NCI-H1417 treated with DMSO at 0.1 percent for 48 hours (cell line): ENCODE measurements at places on chromosomes 11 and 22.

- DNase-seq = no peak
Observed at GRCh38 chr22:29617922-29618629, 14.6 kb downstream of the NF2 start.

DNA sequence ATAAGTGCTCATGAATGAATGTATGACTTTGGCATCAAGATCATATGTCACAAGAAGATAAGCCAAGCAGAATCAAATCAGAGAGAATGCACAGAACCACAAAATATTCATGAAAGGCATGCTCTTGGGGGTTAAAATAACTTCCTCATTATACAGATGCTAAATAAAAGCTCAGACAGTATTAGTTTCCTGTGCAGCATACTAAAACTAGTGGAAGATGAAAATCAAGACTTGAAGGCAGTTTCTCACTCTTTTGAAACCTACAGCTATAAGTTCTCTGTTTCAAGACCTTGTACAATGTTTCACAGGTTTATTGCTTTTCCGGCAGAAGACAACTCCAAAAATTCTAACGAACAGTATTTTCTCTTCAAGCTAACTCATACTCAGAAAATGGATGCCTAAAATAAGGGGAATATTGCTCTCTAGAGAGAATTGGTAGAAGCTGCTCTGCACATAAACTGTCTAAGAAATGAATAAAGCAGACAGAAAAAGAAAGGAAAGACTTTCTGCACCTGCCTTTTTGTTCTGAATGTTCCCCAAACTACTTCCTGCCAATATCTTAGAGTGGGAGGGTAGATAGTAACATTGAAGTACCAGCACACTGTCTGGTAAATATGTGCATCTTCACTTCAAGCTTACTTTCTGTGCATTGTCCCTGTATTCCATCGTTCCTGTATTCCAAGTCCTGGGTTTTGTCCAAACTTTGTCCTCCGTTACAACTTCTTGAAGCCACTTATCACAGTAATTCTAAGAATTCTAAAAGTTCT is 639.4 kb upstream of the FAT3 start:
- no peak for DNase-seq

DNA sequence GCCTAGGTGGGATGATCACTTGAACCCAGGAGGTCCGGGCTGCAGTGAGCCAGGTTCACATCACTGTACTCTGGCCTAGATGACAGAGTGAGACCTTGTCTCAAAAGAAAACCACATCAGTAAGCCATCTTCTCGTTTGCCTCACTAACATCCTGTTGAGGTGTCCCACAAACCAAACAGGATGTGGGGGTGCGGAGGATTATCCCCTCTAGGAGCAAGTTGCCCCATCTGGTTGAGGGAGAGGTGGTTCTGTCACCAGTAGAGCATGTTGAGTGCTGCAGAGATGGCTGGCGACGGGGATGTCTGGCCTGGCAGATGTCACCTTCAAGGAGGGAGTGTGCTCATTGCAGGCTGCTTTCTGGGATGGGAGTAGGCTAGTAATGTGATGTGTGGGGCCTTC is 72.4 kb downstream of the ZNRF3 start:
- no peak for DNase-seq

- no peak for DNase-seq
Observed at GRCh38 chr11:84549217-84549616, 1077.9 kb downstream of the DLG2 start.

DNA sequence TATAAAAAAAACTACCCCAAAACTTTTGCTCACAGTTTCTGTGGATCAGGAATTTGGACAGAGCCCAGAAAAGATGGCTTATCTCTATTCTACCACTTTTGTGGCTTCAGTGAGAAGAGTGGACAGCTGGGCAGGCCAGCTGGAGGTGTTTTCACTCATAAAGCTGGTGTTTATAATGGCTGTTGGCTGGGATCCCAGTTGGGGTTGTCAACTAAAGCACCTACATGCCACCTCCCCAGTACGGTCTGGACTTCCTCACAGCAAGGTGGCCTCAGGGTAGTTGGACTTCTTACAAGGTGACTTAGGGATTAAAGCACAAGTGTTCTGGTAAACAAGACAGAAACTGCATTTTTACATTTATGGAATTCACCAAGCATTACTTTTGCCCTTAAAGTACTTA is 171.0 kb downstream of the NELL1 start:
- no peak for DNase-seq

DNA sequence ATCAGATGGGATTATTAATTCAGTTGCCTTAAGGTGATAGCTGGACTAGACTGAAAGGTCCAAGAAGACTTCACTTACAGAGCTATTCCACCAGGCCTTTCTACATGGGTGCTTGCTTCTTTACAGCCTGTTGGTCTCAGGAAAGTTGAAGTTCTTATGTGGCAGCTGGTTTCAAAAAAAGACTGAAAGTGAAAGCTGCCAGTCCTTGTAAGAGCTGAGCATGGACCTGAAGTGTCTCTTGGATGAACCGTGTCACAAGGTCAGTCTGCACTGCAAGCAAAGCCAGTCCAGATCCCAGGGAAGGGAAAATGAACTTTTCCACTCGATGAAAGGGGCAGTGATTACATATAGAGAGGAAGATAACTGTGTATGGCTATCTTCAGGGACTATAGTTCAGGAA is 201.5 kb upstream of the LUZP2 start:
- no peak for DNase-seq

DNA sequence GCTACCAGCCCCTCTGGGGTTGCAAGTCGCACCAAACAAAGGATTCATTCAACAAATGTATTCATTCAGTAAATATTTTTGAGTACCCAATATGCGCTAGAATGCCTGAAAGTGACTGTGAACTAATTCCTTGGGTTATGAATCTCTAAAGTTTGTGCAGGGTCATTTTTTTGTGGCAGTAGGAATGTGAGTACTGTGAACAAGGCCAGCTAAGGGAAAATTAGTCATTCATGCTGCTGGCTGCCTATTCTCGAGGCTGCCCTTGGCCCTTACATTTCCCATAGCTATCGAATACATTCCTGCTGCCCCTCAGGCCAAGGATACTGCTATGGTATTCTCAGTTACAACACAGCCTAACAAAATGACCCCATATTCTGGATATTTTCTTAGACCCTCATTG is 141.6 kb downstream of the TRPC6 start:
- no peak for DNase-seq

GRCh38 chr11:81941998-81942397 is 791.7 kb downstream of the FAM181B start:
- DNase-seq = no peak

DNA sequence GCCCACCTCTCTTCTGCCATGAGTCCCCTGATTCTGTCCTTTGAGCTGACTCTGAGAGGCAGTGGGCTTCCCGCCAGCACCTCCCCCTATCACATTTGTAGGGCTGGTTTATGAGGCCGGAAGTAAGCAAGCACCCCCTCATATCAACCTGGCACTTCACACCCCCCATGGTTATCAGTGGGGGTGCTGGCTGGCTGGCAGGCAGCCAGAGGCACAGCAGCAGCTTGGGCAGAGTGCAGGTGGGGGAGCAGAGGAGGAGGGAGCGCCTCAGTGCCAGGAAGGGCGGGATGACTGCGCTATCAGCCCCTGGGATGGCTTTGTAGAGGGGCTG is 22.9 kb upstream of the CHRM4 start:
- DNase-seq = no peak

DNA sequence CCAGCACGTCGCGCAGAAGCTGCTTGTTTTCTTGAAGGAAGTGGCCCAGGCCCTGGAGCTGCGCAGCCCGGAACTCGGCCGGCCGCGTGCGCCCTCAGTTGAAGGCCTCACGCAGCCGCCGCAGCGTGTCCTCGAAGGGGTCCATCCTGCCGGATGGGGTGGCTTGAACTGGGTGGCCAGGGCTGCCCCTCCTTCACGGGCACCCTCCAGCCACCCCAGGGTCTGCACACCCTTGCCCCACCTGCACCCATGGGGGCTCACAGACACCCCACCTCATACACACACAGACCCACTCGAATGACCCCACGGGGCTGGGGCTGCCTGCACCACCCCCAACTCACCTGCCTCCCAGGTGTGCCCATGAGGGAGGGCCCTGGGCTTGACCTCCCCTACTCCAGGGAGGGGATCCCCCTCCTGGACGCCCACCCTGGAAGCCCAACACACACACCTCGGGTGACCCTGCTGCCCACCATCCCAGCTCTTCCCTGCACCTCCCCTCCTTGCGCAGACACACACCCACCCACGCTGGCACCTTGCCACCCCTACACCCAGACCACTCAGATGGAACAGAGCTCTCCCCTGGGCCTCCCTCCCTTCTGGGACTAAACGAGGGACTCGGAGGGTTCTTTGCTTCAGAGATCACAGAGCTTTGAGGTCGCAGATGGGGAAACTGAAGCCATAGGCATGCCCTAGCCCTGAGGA is 6.8 kb downstream of the ALDH3B2 start:
- DNase-seq = no peak

- no peak for DNase-seq
Observed at GRCh38 chr11:70488171-70488703, 89.9 kb downstream of the CTTN start.

GRCh38 chr11:898143-898511 is 12.5 kb downstream of the CHID1 start:
- DNase-seq = no peak

DNA sequence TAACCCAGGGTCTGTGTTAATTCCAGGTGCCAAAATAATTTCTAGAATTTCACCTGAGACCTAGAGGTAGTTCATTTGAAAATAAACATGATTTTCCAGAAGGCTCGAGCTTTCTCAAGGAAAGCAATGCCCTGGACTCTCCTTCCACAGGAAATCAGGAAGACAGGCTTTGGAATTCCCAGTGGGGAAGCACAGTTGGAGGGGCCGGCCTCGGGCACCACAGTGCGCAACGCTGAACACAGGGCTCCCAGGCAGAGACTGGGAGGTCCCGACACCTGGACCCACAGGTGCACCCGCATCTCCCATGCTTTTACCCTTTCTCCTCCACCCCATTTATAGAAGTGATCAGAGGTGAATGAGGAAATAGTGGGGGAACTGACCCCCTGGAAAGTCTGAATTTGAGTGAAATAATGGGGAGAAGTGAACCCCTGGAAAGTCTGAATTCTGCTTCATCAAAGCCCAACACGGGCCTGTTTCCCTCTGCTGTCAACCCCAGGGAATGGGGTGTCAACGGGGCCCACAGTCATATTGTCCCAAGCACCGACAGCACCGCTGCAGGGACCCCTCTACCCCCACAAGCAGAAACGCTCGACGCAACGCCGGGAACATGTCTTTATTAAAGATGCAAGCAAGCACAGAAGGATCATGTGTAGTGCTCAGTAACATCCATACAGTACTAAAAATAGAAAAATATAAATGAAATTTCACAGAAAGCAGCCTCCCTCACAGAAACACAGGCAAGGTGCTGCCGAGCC is 12.0 kb upstream of the EFCAB6 start:
- DNase-seq = no peak

- no peak for DNase-seq
Observed at GRCh38 chr11:119087747-119088241, 3.1 kb downstream of the HMBS start.

DNA sequence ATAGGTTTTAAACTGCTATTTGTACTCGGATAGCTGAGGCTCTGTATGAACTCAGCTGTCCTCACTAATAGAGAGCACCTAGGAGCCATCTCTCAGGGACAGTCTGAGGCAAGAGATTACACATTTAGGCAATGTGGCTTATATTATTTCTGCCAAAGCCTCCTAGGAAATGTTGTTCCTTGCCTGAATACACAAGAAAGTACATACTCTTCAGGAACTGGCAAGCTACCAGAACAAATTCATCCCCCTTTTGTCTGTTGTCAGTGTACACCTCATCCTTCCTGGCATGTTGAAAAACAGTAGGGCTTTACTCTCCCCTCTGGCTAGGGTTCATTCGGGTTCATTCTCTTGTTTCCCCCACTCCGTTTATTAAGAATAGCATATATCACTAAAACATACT is 615.9 kb upstream of the FAT3 start:
- DNase-seq = no peak

DNA sequence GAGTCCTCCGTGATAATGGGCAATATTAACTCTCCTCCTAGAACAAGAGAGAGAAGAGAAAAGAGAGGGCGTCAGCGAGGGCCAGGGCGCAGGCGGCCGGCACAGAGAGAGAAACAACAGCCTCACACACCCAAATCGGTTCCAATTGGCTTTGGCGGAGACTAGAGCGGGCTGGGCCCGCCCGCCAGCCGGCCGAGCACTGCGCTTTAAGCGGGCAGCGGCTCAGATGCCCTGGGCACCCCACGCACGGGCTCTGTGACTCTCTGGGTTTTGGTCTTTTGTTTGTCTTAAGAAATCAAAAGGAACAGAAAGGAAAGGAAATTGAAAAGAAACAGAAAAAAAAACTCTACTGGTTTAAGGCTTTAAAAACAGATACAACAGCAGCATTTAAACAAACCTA is 17.0 kb downstream of the SLC22A12 start:
- DNase-seq = no peak

GRCh38 chr11:57982776-57983175 is 40.9 kb upstream of the OR9Q1 start:
- DNase-seq = no peak

GRCh38 chr22:44645083-44645482 is 56.9 kb upstream of the PRR5 start:
- DNase-seq = no peak

DNA sequence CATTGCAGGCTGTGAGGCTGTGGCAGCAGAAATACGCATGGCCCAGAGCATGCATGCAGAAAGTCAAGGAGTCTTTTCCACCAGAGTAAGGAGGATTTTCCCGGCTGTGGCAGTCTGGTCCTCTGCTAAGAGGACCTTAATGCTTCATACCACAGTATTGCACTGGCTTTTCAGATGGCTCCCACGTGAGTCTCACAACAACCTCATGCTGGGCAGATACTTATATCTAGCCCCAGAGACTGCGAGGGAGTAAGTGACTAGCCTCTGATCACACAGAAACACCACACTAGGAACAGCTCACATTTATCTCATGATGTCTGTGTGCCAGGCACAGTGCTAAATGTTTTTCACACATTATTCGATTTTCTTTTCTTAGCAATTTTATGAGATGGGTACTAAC is 8.0 kb downstream of the CRY2 start:
- DNase-seq = no peak

- no peak for DNase-seq
Observed at GRCh38 chr11:13315517-13316432, 38.2 kb downstream of the BMAL1 start.

- DNase-seq = no peak
Observed at GRCh38 chr11:3120071-3120792, 44.9 kb downstream of the OSBPL5 start.

GRCh38 chr22:27670701-27671412 is 130.7 kb downstream of the MN1 start:
- no peak for DNase-seq

DNA sequence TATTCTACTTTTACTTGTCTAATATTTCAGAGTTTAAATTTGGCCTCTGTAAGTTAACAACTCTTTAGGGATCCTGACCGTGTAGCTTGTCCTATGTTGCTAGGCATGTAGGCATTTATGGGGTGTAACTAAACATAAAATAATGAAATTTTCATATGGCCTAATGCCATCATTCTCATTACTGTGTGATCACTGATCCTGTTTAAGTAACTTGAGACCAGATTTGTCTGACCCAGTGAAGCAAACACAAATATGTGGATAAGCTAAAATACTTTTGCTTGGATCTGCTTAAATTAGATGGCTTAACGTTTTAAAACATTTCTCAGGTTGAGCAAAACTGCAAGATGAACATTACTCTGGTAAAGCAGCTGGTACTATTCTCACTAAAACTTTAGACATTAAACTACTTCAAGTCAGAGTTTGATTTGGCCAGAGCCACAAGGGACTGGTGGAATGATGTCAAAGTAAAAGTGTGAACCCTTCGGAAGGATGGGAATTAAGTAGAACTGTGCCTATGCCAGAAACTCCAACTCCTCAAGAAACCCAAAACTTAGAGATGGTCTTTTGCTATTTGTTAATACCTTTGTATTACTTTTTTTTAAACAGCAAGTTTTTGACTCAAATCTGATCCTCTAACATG is 12.5 kb downstream of the QSER1 start:
- DNase-seq = no peak
